Stimulated activated CD8-positive, alpha-beta memory T cell treated with anti-CD3 and anti-CD28 coated beads, Interleukin-4, amount 100 ng/mL, for 1 hour (primary cell): ENCODE measurements at places on chromosomes 5 and 9.
A peak's percentile ranks its signal among the peaks of the same experiment; 100 is the strongest.

DNA sequence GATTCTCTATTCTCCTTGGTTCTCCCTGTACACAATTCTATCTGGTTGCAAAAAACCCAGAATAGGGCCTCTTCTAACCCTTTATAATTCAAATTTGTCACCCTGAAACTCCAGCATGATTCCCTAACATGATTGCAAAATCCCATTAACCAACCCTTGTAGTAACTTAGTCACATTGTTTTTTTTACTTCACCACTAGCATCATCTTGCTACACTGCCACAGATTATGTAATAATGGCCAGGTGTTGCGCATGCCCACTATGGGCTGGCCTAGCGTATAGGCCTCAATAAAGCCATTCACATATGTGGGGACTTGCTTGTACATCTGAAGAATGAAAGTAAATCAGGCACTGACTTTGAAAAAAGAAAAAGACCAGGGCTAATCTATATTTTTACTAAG, 25.7 kb downstream of the FAM170A start:
- no peak for DNase-seq

DNA sequence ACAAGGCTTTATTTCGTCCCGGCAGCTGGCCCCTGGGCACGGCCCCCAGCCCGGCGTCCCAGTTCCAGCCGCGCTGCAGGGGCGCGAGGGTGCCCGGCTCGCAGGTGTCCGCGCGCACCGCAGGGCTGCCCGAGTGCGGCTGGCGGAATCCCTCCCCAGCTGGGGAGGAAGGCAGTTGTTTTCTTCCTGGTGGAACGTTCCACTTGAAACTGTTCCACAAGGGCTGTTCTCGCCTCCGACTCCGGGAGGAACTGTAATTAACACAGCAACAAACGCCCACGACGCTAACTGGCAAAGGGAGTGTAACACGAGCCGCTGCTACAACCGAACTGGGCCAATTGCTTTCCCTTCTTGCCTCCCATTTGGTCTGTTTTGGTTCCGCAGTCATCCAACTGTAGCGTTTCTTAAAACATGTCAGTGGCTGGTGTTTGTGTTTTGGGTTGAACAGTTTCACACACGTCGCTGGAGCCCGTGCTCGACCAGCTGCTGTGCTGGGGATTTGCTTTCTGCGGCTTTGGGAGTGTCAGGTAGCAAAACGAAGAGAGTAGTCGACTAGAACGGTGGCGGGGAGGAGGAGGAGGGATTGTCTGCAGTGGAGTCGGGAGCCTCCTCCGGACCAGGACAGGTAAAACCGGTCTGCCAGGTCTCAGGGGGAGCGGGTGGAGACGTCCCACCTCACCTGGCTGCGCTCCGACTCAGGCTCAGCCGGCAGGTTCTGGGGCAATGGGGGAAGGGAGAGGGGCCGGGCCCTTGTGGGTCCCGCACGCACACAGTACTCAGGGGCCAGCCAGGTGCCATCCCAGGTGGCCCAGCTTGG, 131.6 kb upstream of the NIPBL start:
- DNase-seq = no peak

DNA sequence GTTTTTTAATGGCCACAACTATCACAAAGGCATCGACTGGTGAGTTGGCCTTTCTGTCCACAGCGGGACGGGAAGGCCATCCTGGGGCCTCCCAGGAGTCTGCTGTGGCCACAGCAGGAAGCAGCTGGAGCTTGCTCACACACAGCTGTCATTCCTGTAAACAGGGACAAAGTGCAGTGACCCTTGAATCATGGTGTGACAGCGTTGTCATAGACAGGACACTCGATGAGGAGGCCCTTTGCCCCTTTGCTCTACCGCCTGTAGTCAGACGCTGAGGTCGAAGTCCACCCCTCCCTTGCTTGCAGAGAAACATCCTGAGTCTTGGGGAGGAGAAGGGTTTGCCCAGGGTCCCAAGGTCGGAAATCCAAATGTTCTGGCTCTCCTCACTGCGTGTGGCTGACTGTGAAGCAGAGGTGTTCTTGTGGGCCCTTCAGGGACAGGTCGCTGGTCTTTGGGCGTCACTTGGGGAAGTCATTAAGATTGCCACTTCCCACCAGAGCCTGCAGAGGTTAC, 35.1 kb downstream of the NDST1 start:
- DNase-seq = no peak

DNA sequence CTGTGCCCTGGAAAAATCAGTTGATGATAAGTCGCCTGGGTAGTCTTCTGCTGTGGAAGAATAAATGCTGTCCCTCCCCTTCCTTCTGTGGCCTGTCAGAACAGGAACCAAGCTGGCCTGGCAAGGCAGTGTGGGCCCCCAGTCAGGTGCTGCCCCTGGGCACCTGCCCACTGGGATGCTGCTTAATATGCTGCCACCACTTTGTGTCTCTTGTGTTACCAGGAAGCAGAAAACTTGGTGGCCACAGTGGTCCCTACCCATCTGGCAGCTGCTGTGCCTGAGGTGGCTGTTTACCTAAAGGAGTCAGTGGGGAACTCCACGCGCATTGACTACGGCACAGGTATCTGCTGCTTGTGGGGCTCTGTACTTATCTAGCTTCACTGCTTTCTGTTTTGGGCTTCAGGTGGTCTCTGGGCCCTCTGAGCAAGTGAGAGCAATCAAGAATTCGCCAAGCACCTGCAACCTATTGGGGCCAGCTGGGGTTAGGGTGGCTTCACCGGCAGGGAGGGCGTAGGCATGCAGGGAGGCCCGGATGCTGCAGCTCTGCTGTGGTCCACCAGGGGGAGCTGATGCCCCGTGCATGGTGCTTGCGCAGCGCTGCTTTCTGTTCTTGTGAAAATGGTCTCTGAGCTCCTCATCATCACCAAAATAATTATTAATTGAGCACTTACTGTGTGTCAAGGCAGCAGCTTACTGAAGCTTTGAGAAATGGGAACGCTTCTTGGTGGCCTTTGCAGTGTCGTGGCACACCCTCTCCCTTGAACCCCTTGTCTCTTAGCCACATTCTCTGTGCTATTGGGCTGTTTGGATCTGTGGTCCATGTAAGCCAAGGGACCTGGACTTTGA, 20.3 kb downstream of the PTPA start:
- DNase-seq = peak; percentile 74

DNA sequence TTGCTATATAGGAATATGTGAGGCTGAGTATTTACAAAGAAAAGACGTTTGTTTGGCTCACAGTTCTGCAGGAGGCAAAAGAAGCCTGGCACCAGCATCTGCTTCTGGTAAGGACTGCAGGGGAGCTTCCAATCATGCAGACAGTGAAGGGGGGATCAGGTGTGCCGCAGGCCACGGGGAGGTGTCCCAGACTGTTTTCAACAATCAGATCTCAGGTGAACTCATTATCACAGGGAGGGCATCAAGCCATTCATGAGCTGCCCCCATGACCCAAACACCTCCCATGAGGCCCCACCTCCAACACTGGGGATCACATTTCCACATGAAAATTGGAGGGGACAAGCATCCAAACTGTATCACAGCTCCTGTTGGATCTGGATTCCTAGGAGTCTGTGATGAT, 30.4 kb upstream of the TRIM14 start:
- DNase-seq = no peak

DNA sequence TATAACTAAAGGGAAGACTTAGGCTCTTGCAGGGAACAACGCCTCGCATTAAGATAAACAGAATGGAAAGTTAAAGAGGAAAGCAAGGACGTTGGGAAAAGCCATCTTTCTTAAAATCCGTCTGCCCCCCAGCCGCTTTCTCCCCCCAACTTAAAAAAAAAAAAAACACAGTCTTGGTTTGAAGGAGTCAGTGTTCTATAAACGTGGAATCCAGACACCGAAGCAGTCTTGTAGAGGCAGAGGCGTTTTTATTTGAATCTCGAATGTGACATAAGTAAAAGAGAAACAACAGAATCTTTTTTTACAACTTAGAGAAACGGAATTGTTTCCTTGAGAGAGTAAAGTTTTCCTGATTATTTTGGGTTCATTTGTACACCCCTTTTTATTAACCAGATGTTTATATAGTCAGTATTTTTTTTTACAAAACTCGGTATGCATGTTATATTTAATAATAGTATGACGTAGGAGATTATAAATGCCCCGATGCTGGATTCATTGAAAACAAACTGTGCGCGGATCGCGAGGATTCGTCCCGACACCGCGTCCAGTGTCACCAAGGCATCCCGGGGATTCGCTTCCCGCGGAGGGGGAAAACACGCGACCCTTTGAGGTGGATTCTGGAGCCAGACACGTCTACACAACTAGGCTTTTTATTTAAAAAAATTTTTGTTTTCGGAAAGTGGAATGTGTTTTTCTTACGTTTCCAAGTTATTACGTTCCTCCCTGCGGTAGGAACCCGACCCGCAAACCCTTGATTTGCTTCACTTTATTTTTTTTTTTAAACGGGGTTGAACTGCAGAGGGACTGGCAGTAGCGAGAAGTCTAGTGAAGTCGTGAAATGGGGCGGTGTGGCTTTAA, 6.7 kb downstream of the PTCH1 start:
- DNase-seq = no peak

- no peak for DNase-seq
Measured at GRCh38 chr5:154376481-154376880, 69.3 kb upstream of the SAP30L start.

GRCh38 chr9:86754581-86755560, 192.4 kb downstream of the GAS1 start:
- no peak for DNase-seq

GRCh38 chr9:97041898-97042297, 3.0 kb upstream of the CTSV start:
- DNase-seq = no peak

- no peak for DNase-seq
Measured at GRCh38 chr5:84445049-84445685, 60.5 kb upstream of the EDIL3 start.

- no peak for DNase-seq
Measured at GRCh38 chr5:58403822-58404433, 56.0 kb downstream of the PLK2 start.

- no peak for DNase-seq
Measured at GRCh38 chr9:130214776-130215340, 42.7 kb downstream of the NCS1 start.

- DNase-seq = no peak
Measured at GRCh38 chr5:51382521-51383130, 622 bp upstream of the ISL1 start.

DNA sequence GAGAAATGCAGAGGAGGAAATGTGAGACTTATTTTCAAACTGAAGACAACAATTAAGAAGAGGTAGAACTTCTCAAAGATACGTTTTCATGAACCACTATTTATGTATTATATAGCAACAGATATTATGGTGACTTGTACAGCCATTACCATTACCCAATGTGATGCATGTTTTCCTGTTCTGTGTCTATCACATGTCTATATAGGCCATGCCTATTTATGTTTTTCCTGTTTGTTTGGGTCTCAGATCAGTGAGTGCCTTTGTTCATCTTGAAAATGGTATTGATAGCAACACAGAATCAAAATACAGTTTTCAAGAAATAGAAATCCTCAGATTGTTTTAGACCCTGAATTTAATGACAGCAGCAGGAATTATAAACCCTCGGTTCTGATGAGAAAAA, 44.0 kb downstream of the DAPK1 start:
- no peak for DNase-seq

GRCh38 chr5:110973510-110973909, 98.0 kb upstream of the TSLP start:
- no peak for DNase-seq

- no peak for DNase-seq
Measured at GRCh38 chr9:972501-973294, 3.8 kb upstream of the DMRT3 start.

DNA sequence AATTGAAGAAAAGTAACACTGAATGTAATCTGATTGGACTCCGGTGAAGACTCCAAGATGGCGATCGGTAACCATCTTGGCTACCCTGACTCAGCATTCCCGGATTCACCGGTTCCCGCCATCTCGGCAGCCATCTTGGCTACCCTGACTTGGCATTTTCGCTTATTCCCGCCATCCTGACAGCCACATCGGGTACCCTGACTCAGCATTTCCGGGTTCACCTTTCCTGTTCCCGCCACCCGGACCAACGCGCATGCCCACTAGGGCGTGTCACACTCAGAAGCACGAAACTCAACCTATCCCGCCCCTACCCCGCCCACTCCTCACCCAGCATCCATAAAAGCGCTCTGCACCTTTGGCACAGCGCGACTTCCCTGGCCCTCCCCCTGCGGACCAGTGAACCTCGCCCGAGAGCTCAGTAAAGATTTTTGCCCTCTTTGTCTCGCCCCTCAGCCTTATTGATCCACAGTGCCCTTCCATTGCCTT, 17.2 kb downstream of the SPTLC1 start:
- no peak for DNase-seq

DNA sequence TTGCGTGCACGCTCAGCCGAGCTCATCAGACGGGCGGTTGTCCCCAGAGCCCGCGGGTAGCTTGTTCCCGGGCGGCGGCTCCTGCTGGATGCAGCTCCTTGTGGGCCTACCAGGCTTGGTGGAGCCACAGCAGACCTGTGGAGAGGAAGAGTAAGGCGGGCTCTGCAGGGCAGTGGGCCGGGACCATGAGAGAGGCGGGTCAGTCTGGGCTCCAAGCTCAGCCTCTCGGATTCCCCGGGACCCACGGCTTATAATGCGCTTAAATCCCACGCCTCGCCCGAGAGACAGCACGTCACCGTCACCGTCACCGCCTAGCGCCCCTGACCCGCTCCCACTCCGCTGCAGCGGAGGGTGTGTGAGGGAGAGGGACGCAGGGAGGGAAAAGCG, 1.9 kb upstream of the ANKRD18A start:
- DNase-seq = no peak

GRCh38 chr9:124062172-124062571, 50.6 kb downstream of the LHX2 start:
- no peak for DNase-seq

GRCh38 chr9:33291901-33292300, 1.6 kb downstream of the NFX1 start:
- DNase-seq = no peak

- DNase-seq = no peak
Measured at GRCh38 chr9:131833906-131834305, 94.0 kb upstream of the RAPGEF1 start.

DNA sequence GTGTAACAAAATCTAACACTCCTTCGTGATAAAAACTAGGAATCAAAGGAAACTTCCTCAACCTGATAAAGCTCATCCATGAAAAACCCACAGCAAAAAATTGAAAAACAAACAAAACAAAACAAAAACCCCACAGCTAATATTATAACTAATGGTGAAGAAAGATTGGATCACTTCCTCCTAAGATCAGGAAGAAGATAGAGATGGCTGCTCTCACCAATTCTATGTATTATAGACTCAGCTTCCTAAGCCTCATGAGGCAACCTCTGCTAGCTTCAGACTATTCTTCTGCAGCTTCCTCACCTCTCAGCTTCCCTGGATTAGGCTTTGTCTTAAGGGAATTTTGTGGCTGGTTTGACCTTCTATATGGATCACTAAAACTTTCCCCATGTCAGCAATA, 40.1 kb downstream of the PHAX start:
- no peak for DNase-seq

- DNase-seq = no peak
Measured at GRCh38 chr5:73987915-73988314, 361.9 kb downstream of the ARHGEF28 start.
